ENCODE measurements at places on chromosomes 1 and 21. TPM values are rescaled to one million over a fixed set of nuclear protein-coding genes. Genes with fewer than 3 reads are reported as not detected.
A peak's percentile ranks its signal among the peaks of the same experiment; 100 is the strongest.

The FRRS1 gene
- total RNA-seq, result 15.1 TPM

The GPR52 gene
- 2.1 TPM for total RNA-seq

The NEXN gene
- 17.9 TPM for total RNA-seq

The TRIM17 gene
- total RNA-seq, result 2.9 TPM

The MFAP2 gene
- 54.3 TPM for total RNA-seq

The GUCA2B gene
- not detected for total RNA-seq

The OR6K3 gene
- 0.21 TPM for total RNA-seq

The LCE3D gene
- not detected for total RNA-seq

The SPRR2B gene
- not detected for total RNA-seq

GRCh38 chr1:17078991-17079868 lies 25.4 kb upstream of the SDHB start:
- DNase-seq, result no peak

DNA sequence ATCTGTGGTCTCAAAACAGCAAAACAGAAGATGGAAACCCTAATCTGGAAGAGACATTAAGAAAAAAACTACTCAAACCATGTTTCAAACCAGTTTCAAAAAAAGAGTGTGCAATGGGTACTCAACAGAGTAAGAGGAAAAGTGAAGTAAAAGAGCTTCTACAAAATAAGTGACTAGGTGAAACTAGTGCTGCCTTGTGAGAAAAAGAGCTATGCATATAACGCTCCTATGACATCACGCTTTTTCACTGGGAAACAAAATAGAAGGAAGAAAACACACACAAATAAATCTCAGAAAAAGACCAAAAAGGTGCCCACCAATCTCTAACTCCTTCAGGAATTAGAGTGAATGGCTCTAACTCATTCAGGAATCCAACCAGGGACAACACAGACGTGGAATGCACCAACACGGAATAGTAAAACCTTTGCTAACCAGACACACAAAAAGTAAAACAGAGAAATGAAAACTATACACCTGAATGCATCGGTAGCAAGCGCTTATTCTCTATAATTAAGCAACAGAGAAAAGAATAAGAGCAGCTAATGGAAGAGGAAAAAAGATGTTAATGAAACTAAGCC lies 1.3 kb downstream of the FOXJ3 start:
- no peak for DNase-seq

DNA sequence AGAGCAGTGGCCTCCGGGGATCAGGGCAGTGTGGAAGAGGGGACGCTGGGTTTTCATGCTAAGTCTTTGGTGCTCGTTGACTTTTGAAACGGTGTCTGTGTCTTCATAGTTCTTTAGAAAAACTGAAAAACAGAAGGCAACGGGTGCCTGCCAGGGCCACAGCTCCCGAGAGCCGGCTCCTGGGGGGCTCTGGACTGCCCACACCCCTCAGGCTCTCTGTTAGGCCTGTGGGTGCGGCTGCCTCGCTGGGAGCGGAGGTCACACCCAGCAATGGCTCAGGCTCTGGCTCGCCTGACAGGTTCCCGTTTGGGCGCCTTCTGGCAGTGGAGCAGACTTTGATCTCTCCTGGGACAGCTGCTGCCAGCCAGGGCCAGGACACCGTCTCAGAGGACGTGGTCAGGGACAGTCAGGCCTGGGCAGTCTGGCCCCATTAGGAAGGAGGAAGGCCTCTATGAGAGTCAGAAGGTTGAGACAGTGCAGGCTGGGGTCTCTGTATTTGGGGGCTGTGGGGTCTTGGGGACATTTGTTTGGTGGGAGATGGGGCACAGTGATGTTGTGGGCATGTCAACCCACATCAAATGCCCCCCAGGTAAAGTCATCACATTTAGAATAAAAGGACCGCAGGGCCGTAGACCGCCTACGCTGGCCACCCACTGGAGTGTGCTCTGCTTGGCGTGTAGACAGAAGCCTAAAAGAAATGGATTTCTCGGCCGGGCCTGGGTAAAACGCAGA lies 5.6 kb downstream of the ARHGEF16 start:
- no peak for DNase-seq

DNA sequence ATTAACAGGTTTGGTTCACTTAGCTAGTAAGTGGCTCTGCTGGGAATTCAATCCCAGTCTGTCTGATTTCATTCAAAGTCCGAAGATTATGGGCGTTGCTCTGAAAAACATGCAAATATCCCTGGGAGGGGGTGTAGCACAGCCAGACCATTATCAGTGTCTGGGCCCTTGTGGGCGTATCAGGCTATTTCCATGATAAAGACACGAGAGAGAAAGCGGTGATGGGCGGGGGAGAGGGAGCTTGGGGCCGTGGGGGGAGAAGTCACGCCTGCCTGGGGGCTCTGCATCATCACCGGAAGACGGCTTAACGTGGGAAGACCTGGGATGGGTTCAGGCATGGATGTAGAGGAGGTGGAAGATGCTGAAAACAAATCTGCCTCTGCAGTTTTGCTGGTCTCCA lies 25.8 kb downstream of the IL6R start:
- DNase-seq, result no peak

DNA sequence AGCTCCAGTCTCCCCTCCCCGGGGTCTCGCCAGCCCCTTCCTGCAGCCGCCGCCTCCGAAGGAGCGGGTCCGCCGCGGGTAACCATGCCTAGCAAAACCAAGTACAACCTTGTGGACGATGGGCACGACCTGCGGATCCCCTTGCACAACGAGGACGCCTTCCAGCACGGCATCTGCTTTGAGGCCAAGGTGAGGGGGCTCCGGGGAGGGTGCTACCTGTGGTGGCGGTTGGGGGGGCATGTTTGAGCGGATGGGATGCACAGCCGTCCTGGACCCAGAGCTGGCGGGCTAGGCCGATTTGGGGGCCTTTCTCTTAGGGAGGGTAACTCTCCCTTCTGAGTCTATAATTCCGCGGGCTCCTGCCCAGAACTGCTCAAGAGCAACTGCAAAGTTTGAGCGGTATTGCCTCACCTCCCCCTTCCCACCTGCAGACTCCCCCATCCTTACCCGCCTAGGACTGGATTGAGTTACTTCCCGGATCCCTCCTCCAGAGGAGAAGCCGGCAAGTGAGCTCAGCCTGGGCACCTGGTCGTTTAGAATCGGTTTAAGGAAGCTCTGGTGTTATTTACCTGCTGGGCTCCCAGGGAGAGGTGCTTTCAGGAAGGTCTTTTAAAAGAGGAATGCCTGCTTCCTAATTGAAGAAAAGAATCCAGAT lies 730 bp downstream of the NOS1AP start:
- no peak for DNase-seq

- no peak for DNase-seq
These were observed 136.6 kb downstream of the OMA1 start for GRCh38 chr1:58409890-58410289.

DNA sequence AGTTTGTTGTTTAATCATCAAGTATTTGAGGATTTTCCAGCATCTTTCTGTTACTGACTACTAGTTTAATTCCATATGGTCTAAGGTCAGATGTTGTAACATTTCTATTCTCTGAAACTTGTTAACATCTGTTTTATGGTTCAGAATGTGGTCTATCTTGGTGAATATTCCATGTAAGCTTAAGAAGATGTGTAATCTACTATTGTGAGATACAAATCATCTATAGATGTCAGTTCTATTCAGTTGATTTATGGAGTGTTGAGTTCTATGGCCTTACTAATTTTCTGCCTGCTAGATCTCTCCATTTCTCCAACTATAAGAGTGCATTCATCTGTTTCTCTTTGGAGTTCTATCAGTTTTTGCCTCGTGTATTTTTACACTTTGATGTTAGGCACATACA lies 31.5 kb downstream of the WARS2 start:
- DNase-seq, result no peak

DNA sequence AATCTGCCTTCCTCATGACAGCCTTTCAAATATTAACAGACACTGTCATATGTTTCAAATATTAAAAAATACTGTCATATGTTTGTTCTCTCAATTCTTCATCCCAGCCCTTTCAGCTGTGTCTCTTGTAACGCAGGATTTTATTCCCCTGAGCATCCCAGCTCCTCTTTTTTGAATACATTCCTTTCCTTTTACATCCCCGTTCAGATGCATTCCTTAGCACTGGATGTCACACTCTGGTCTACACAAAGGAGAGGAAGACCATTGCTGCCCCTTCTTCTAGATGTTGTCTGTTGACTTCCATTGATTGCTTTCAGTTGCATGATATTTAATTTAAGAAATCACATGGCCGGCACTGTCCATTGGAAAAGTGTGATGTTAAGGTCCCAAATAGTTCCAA lies 117.4 kb upstream of the PAXBP1 start:
- DNase-seq, result no peak

GRCh38 chr1:39524171-39524570 lies 32.7 kb downstream of the BMP8A start:
- DNase-seq, result no peak

- DNase-seq, result no peak
These were observed 4.9 kb downstream of the LBR start for GRCh38 chr1:225422795-225423517.

DNA sequence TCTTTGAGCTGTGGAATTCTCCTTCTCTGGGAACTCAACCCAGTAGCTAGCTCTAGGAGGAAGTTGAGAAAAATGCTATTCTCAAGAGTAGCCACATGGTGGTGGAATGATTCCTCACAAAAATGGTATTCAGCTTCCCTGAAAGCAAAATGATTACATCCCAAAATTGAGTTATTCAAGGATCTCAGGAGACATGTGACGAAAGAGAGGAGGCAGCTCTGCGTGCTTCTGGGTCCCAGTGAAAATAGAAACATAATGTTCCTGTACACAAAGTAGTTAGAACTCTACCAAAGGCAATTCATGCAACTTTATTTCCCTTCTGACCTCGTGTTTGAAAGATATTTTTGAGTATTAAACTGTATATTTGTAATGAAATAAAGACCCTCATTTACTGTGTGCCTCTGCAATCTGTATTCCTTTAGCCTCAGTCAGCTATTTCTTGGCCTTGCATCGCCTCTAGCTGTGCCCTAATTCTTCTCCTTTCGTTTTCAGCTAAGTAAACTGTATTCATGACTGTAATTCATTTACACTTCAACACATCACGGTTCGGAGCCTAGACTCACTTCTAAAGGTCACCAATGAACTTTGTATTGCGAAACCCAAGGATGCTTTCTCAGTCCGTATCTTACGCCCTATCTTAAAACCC lies 167.3 kb downstream of the FASLG start:
- DNase-seq, result peak; percentile 65

- no peak for DNase-seq
These were observed 46.8 kb downstream of the MACO1 start for GRCh38 chr1:25477448-25478034.

- DNase-seq, result no peak
These were observed 47.1 kb downstream of the ELK4 start for GRCh38 chr1:205584732-205585131.

- no peak for DNase-seq
These were observed 49.2 kb upstream of the ATP5PO start for GRCh38 chr21:33964706-33965325.

GRCh38 chr1:203536980-203537455 lies 43.1 kb downstream of the OPTC start:
- DNase-seq, result no peak

- no peak for DNase-seq
These were observed 38.5 kb upstream of the FAM131C start for GRCh38 chr1:16111771-16112595.

DNA sequence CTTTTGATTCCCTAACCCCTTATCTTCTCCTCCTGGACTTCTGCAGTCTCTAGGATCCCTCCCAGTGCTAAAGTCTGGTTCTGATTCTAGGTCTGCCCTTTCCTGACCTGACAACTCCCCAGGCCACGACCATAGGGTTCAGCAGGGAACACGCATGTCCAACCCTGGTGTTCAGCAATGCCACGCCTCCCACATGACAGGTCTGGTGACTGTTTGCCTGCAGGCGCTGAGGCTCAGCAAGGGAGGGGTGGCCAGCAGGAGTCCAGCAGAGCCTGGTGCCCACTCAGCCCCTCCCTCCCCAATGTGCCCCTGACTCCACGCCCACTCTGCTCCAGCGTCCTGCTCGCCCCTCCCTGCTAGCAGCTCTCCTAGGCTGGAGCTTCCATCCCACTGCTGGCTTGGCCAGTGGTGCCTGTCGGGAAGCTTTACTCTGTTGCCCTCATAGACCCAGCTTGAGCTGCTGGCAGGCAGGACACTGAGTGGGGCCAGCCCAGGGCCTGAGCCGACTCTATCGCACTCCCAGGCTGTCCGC lies 17.3 kb downstream of the SLC9A1 start:
- DNase-seq, result peak; percentile 35

- DNase-seq, result no peak
These were observed 104.8 kb upstream of the C1orf174 start for GRCh38 chr1:4004635-4005430.

DNA sequence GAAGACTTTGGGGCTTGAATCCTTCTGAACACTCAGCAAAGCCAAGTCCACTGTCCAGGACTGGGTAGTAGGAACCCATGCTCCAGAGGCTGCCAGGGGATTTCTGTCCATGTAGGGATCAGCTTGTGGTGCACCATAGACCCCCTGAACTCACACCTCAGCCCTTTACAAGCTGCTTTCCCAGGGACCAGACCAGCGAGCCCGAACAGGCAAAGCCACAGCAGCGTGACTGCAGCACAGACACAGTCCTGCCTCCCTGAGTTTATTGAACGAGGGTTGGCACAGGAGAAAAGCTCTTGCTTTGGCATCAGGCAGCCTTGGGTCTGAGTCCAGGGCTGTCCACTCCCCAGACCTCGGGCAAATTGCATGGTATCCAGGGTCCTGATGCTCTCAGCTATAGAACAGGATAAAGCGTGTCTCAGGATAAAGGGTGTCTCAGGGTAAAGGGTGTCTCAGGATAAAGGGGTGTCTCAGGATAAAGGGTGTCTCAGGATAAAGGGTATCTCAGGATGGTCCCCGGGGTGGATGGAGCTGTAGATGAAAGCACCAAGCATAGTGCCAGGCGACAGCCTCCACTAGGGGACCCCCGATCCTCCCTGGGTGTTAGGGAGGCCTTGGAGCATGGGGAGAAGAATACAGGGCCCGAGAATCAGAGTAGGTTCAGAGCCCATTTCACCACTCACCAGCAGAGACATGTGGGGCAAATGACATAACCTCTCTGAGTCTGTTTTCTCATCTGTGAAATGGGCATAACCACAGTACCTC lies 648.8 kb downstream of the NPHP4 start:
- DNase-seq, result no peak

DNA sequence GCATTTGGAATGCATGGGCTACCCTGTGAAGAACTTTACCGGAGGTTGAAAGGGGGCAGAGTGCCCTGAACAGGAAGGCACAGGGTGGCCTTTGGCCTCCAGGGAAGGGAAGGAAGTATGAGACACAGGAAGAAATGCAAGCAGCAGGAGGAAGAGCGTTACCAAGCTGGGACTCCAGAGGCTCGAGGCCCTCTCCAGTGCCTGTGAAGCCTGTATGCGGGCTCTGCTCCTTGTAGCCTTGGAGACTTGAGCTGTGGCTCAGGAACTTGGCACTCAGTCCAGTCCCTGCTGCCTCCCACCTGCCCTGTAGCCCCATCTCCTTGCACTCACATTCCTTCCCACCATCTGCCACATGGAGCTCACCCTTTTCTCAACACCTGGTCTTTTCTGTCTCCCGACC lies 33.5 kb upstream of the RNF19B start:
- DNase-seq, result no peak

GRCh38 chr1:186923486-186923885 lies 94.7 kb downstream of the PLA2G4A start:
- no peak for DNase-seq

GRCh38 chr1:88618331-88618730 lies 65.7 kb upstream of the PKN2 start:
- DNase-seq, result no peak

GRCh38 chr1:67307251-67308060 lies at the start of gene IL12RB2:
TSS of gene IL12RB2 (plus strand) at chr1:67307873. CDS start at chr1:67320369, 12,496 bp downstream.
- DNase-seq, result no peak
